Effector memory CD8-positive, alpha-beta T cell (primary cell): ENCODE measurements at places on chromosomes 7 and 10.

GRCh38 chr10:63836666-63837442 lies 315.7 kb downstream of the REEP3 start:
- DNase-seq: no peak

- no peak for DNase-seq
These were observed 178.2 kb upstream of the NAMPT start for GRCh38 chr7:106462914-106463482.

DNA sequence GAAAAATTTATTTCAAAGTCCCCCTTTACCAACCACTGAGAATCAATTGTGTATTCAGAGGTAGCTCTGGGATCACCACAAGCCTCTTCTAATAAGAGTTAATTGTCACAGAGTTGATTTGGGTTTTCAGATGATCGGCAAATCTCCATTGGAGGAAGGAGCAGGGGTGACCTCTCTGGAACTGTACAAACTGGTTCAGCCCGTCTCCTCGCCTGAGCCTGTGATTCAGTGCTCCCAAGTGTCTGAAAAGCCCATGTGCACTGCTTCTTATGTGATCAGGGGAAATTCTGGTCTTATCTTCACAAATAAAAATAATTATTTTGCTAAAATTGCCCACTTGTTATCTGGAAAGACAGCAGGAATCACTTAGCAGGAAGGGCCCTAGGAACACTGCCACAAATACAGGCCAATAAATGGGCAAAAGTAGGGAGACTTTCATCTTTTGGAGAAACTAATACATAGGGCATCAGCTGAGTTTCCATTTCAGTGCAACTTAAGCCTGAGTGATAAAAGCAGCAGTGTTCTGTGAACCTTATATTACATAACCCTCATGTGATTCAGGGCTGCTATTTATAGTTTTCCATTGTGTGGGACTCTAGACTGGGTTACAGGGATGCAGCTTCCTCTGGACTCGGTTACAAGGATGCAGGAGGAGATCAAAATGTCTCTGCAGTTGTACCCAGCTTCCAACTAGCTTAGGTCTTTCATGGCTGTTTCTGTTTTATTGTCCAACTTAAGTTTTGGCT lies 32.3 kb downstream of the CDK1 start:
- DNase-seq: no peak

DNA sequence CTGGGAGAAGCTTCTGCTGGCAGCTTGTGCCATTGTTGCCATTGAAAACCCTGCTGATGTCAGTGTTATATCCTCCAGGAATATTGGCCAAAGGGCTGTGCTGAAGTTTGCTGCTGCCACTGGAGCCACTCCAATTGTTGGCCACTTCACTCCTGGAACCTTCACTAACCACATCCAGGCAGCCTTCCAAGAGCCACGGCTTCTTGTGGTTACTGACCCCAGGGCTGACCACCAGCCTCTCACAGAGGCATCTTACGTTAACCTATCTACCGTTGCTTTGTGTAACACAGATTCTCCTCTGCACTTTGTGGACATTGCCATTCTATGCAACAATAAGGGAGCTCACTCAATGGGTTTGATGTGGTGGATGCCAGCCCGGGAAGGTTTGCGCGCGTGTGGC lies 220.7 kb downstream of the ADK start:
- DNase-seq: no peak

DNA sequence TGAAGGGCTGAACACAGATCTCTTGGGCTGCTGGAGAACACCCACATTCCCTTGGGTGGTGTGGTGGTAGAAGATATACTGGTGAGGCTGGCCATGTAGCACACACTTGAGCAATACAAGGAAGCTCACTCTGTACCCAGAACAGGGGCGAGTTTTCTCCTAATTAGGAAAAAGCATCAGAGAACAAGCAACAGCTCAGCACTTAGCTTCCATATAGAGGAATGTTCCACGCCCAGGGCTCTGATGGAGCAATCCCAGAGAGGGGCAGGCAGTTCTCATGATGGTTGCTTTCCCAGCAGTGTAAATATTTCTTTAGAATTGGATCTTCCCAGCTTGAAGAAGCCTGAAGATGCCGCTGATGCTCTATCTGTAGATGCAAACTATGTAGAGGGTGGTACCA lies 21.0 kb upstream of the PNLIP start:
- DNase-seq: no peak

- DNase-seq: no peak
These were observed 85.2 kb upstream of the EGFR start for GRCh38 chr7:54933643-54934042.

DNA sequence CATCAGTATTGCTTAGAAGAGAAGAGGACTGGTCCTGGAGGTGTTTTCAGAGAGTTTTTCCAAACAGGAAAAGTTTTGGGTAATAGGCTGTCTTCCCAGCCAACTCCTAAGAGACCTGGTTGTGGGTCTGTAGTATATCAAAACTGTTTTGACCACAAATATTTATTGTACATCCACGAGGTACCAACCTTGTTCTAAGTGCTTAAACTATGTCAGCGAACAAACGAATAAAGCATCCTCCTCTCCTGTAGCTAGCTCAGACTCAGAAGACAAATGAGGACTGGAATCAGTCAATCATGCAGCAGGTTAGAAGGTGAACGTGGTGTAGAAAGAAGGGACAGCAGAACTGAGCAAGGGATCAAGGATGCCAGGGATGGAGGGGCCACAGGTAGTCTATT lies 61.6 kb upstream of the MKI67 start:
- DNase-seq: no peak

- no peak for DNase-seq
These were observed 70.1 kb upstream of the SDK1 start for GRCh38 chr7:3230908-3231307.

DNA sequence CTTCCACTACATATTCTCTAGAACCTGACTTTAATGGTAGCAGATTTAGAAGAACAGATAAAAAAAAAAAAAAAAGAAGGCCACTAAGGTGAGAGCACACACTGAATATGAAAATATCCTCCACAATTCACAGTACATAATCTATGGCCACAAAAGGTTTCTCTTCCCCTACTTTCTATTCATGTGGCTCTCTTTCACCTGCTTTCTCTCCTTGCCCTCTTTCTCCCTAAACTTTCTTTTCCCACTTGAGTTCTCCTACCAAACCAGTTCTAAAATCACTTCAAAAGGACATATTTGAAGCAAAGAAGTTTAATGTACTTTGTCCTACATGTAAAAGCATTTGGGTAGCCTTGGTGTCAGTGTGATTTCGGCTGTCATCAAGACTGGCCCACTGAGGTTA lies 18.5 kb upstream of the DLX6 start:
- DNase-seq: no peak

- no peak for DNase-seq
These were observed 277.0 kb downstream of the INHBA start for GRCh38 chr7:41425926-41426325.

DNA sequence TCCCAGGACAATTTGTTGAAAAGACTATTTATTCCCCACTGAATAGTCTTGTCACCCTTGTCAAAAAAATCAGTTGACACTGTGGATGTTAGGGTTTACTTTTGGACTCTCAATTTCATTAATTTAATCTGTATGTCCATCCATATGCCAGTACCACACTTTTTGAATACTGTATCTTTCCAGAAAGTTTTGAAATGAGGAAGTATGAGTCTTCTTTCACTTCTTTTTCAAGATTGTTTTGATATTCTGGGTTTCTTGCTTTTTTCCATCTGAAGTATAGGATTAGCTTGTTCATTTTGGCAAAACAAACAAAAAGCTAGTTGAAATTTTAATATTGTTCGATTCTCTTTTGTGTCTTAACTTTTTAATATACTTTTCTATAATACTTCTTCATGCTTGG lies 21.7 kb downstream of the KLHDC10 start:
- no peak for DNase-seq

GRCh38 chr10:47379445-47379785 lies 4.7 kb downstream of the ZNF488 start:
- no peak for DNase-seq

GRCh38 chr7:151310578-151310977 lies 31.0 kb upstream of the NUB1 start:
- no peak for DNase-seq

DNA sequence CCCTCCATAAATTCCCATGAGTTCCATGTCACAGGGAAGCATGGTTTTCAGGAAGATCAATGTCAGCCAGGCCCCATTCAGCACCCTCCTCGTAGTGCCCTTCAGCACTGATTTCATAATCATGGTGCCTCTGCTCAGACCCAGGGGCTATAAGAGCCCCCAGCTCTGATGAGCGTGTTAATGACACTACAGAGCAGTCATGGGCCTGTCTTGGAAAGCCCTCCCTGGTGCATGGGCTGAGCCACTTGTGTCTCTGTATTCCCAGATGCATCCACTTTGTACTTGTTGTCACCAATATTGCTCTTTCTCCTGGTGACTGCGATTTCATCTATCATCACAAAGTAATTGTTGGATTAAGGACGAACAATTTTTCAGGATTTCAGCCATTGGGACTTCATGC lies 154.6 kb downstream of the ADARB2 start:
- DNase-seq: no peak

- no peak for DNase-seq
These were observed 54.5 kb downstream of the NEURL1 start for GRCh38 chr10:103548006-103548405.

DNA sequence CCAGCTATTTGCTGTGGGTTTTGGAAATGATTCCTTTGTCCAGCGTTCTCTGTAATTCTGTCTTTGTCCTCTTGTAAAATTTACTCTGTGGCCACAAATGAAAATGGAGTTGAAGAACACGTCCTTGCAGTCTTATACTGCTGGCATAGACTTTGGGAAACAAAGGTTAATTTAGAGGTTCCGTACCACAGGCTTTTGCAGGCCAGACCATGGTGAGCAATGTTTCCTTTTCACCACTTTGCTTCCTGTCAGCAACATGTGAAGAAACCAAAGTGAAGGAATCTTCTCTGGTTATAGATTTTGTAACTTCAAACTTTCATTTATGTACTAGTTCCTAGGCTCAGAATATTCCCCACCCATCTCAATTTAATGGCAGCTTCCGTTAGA lies 488.5 kb downstream of the MDFIC start:
- no peak for DNase-seq

DNA sequence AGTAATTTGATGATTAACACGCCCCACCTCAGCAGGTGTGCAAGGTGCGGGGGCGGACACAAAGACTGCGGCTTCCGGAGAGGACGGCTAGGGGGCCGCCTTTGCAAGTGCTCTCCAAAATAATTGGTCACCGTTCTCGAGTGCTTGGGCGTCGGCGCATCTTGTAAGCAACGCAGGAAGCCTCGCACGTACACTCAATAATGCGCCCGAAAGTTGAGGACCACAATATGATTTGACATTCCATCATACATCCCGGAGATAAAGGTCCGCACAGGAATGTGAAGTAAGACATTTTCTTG lies 114.7 kb downstream of the EBF3 start:
- no peak for DNase-seq

DNA sequence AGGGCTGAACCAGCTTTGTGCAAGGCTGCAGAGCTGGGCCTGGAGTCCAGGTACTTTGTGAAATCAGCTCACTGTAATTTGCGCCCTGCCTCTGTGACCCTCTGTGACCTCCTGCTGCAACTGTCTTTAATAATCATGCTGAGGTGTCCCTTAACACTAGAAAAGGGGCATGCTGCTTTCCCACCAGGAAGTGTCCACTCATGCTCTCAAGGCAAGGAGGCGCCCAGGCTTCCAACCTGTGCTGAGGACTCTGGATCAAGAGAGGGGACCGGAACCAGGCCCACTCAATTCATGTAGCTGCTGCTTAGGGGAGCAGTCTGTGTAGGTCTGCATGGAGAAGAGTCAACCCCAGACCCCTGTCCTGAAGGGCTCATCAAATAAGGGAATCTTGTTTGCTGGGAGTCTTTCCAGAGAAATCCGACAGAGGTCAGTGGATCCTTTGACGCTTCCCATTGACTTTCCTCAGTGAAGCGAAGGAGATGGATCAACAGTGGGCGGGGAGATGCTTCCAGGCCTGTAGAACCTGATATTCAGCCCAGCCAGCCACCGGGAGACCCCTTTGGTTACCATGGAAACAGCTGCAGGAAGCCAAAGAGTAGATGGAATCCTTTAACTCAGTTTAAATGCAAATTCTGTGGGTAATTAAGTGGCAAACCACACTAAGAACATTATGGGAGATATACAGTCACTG lies 945.9 kb downstream of the GRID1 start:
- no peak for DNase-seq

DNA sequence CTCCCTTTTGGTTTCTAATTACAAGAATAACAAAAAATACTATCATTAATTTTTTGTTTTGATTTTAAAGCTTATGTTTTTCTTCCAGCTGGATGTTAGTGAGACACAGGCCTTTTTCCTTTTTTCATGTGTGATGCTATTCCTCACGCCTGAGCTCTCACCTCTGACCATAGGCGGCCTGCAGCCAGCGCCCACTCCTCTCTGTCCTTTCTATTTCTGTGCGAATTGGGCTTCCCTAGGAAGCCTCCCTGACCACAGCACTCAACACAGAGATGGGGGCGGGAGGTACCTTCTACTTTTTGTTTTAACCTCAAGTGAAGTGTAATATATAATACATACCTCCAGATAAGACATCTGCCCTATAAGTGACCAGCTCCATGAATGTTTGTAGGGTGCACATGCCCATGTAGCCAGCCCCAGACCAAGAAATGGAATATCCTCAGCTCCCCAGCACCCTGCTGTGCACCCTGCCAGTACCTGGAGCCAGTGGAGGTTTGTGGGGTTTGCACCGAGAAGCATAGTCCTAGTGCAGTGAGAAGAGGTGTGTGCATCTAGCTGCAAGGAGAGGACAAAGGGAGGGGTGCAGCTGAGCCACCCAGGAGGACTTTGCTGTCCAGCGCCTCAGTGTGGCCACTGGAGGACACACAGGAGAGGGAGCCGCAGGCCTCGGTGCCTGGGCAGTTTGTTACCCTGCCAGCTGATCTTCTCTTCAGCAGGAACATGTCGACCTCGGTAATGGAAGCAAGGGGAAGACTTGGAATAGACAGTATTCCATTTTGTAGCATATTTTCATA lies 38.5 kb downstream of the BNIP3 start:
- DNase-seq: no peak

GRCh38 chr10:13441476-13441875 lies 87.3 kb downstream of the BEND7 start:
- no peak for DNase-seq

- DNase-seq: no peak
These were observed 765.9 kb upstream of the C7orf33 start for GRCh38 chr7:147824671-147825070.

DNA sequence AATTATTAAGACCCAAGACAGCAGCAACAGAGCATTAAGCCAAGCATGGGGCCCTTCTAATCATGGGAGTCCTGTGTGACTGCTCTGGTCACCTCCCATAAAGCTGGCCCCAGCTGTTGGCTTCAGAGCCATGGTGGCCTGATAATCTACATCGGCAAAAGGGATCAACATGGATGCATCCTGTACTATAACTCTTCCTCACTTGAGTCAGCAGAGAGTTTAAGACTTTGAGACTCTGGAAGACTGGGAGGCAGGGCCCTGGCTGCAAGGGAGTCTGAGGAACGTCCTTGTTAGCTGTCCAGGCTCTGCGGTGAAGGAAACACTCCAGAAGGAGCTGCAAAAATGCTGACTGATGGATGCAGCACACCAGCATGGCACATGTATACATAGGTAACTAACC lies 95.0 kb upstream of the KIAA1217 start:
- no peak for DNase-seq

- DNase-seq: peak; percentile 53
These were observed at the start of gene MDFIC for GRCh38 chr7:114922026-114922651. TSS of gene MDFIC (plus strand) at chr7:114922094. CDS start at chr7:114923034, 940 bp downstream.
